ENCODE measurements at places on chromosomes 12 and 14.

DNA sequence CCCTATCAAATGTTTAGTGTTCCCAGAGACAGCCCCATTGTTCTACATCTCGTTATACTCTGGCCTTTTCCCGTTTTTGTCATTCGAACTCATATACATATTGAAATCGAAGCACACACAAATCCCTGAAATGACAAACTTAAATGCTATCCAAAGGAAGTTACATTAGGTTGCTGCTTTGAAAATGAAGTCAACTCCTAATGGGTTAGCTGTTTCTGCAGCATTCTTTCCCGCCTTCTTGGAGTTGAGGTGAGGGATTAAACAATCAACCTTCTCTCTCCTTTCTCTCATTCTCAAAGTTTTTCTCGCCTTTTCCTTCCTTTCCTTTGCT is 642 bp upstream of the PHC1 start:
- no peak for DNase-seq

DNA sequence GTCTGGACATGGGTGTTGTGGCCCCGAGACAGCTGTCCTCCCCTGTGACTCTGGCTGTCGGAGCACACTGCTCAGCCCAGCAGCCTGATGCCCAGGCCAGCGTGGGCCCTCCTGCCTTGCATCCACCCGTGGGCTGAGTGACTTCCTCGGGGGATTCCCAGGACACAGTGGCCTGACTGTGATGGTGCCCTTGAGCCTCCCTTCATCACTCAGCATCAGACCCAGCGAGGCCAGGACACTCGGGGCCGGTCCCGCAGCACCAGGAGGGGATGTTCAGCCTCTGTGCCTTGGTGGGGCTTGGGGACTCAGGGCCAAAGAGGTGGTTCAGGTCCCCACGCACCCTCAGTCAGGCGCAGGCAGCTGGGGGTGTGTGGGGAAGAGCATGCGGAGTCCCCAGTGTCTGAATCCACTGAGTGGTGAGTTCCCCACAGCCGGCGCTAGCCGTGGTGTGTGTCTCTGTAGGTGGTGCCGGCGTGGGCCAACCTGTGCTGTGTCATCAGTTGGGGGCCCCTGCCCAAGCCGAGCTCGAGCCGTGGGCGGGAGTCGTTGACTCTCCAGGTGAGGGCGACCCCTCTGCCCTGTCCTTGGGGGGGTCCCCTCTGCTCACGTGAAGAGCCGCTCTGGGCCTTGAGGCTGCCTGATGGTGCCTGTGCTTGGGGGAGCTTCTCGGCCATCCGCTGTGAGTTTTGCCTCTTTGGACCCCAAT is 185.8 kb downstream of the ADGRD1 start:
- DNase-seq, result no peak

DNA sequence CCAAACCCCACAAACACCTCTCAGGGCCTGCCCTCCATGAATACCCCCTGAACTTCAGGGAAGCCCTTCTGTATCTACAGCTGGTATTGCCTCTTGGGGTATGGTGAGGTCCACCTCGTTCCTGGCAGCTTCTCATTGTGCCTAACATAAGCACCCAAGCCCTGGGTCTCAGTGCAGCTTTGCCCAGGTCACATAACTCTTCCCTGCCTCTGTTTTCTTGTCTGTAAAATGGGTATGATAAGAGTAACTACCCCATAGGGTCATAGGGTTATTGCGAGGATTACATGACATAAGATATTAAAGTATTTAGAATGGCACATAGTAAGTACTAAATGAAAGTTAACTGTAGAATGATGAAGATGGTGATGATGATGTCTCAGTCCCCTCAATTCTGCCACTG is 190.0 kb upstream of the PWP1 start:
- DNase-seq, result no peak

DNA sequence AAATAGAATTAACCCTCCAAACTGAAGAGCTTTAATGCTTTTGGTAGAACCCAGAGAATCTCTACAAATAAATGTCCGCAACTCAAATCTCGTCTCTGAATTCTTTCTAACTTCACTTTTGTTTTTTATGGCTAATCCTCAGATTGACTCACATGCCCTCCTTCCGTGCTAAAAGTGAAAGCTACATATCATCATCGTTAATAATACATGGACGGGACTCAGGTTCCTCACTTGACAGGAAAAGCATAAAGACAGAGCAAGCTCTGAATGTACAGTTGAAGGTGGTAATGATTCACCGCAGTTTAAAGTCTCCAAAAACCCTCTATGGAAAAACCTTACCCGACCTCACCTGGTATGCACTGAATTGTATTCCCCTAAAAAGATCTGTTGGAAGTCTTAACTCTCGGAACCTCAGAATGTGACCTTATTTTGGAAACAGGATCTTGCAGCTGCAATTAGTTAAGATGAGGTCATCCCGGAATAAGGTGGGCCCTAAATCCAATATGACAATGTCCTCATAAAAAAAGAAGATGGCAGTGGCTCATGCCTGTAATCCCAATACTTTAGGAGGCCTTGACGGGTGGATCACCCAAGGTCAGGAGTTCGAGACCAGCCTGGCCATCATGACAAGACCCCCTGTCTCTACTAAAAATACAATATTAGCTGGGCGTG is 147.4 kb upstream of the FOXN3 start:
- no peak for DNase-seq

GRCh38 chr14:99224116-99224910 is 47.7 kb downstream of the BCL11B start:
- DNase-seq, result no peak

DNA sequence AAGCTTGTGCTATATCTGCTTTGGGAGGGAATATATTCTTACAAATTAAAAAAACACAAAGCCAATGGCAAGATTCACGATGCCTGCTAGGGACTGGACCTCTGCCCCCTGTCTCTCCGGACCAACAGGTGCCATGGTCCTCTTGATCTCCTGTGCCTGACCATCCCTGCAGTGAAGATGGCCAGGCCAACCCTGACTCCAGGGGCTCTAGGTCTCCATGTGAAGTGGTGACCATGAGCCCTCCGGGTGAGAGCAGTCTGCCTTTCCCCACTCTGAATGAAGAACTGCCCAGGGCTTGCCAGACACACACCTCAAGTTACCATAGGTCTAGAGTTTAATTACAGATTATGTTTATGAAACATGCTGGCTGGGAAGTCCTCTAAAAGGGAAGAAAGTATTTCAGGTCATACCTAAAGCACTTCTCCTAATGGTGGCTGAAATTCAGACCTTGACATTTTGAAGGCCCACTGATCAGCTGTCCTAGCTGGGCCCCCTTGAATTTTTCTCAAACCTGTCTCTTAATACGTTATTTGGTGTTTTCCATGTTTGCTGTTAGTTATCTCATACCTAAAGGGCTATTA is 1.4 kb downstream of the ARHGDIB start:
- DNase-seq, result no peak

DNA sequence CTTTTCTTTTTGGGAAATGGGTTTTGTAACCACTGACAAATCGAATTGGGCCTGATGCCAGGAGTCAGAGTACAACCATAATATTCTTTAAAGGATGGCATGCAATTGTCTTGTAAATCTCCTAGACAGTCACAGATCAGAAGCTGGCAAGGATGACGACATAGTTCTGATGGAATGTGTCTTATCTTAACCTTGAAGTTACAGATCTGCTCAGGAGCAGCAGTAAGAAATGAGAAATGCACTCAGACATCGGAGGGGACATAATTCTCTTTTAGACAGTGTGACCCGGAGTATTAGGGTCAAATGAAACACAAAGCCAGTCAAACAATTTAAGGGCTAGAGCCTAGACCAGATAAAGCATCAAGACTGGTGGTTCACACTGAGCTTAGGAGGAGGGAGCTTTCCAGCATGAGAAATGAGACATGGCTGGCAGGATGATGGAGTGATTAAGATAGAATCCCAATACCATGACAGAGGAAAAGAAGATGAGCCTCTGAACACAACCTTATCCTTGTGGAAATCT is 17.5 kb downstream of the CBX5 start:
- no peak for DNase-seq

GRCh38 chr14:61186341-61187195 is 94.6 kb downstream of the TMEM30B start:
- DNase-seq, result no peak

DNA sequence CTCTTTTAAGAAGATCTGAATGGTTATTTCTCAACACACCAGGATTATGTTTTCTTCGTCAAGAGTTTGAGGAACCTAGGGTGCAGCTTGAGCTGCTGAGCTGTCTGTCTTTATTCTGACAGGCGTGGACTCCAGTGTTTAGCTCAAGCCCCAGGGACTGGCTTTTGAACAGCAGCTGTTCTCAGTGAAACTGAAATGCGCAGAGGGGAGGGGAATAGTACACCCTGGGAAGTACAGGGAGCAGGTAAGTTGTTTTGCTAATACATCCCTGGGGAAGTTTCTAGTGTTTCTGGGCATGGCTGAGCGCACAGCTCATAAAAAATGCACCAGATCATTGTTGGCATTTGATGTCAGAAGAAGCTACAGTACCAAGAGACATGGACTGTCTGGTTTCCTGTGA is 659.8 kb downstream of the DIO2 start:
- DNase-seq, result no peak
